ENCODE measurements at places on chromosomes 2 and 18.

GRCh38 chr2:226772389-226773179, 27.0 kb downstream of the IRS1 start:
- DNase-seq = no peak

DNA sequence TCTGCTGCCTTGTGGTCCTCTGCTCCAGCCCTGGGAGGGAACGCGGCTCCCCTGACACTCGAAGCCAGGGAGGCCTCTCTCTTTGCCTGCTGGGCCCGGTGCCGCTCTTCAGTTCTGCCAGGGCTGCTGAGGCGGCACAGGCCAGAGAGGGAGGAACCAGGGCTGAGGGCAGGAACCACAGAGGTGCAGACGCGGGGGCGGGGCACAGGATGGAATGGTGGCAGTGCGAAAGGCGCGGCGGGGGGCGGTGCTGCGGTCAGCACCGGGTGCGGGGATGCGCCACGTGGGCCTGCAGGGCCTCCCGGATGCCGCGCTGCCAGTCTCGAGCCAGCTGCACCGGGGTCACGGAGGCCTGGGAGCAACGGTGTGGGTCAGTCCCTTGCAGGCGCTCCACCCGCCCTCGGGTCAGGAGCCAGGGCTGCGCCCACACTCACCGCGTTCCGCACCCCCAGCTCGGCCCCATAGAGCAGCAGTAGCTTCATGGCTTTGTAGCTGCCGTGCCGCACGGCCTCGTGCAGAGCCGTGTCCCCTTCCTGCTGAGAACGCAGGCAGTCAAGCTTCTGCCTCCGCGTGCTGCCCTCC, 4.4 kb downstream of the ANKRD23 start:
- peak; percentile 75 for DNase-seq

DNA sequence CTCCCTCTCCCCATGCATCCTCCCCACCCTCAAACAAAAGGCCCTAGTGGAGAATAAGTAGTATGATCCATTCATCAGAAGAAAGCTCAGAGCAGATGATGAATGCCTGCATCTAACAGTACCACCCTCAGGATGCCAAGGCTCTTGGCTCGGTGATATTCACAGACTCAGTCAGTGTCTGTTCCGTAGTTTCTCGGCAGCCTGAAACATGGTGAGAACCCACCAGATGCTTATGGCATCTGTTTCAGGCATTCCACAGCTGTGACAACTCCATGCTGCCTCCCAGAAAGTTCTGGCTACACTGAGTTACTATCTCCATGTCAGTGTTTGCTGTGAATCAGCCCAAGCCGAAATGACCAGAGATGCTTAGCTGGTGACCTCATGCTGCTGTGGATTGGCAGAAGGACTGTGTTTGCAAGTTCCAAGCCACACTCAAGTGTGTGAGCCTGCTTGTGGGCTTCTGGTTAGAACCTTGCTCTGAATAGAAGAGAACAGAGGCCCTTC, 83.9 kb downstream of the WDSUB1 start:
- DNase-seq = no peak

- no peak for DNase-seq
Observed at GRCh38 chr2:64698668-64699444, 45.1 kb upstream of the SERTAD2 start.

DNA sequence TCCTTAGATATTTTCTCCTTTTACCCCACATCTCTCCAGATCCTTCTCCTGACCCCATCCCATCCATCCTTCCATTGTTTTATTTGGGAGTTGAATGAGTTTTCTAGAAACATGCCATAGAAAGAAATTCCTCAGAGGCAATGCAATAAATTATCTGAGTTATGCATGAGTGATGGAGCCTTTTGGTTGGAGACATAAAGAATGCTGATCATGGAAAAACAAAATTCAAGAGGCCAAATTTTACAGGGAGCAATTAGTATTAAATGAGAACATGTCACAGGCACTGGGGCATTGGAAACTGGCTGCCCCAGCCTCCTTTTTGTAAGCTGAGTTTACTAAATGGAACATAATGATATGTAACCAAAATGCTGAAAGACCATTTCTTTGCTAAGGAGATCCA, 74.2 kb upstream of the LCLAT1 start:
- DNase-seq = no peak

- DNase-seq = no peak
Observed at GRCh38 chr2:41686156-41686555, 361.7 kb upstream of the PKDCC start.

GRCh38 chr18:58325494-58325893, 281.5 kb downstream of the NEDD4L start:
- no peak for DNase-seq

DNA sequence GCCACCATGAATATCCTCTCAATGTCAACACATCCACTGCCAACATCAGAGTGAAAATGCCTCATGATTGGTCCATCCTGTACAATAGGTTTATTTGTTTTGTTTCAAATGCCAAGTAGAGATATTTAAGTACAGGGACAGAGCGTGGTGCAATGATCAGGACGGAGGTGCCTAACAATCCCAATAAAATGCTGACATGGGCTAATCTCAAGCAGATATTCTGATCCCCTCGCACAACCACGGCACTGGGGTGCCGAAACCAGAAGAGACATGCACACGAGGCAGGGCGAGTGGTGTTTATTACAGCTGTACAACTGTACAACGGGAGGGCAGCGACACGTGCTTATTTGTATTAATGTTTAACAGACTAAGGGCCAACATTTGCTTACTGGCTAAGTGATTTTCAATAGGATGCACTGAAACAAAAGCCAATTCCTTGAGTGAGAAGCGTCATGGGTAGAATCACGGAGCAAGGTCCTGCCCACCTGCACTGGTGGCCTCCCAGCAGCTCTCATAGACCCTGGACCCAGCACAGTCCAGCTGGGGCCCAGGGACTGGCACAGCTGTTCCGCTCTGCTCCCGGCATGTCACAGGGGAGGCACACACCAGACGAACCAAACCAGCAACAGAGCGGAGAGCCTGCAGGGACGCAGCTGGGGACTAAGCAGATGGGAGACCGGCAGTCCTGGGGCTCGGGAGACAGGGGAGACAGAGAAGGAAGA, 101.4 kb downstream of the HDAC4 start:
- DNase-seq = no peak

- no peak for DNase-seq
Observed at GRCh38 chr18:56516789-56517188, 121.6 kb downstream of the TXNL1 start.

DNA sequence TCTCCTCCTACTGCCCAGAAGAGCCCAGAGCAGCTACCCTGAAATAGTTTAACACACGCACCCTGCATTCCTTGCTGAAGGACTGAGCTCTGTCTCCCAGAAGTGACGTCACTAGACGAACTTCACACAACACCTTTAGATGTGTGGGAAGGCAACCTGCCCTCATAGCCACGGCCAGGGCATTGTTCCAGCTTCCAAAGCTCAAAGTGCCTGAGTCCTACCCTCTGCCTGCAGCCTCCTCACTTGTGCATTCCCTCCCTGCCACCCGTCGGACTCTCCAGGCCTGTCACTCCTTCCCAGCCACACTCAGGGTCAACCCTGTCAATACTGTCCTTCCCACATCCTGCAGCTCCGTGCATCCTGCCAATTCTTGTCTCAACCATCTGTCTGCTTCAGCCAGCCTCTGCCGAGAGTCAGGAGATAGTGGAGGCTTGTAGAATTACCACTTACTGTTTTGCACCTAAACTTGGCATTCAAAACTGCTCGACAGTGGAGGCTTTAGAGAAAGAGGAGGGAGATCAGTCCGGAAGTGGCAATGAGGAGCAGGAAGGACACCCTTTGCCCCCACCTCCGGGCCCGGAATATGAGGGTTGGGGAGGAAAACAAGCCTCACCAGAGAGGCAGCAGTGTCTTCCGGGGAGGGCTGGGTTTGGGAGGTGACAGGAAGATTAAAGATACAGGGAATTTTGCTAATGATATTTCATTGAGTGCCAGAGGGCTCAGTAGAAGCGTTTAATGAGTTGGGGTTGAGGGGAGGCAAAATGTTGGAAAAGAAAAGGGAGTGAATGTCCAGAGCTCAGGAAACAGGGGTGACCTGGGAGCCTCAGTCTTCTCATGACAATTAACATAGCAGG, 72.3 kb upstream of the ATG16L1 start:
- DNase-seq = no peak

DNA sequence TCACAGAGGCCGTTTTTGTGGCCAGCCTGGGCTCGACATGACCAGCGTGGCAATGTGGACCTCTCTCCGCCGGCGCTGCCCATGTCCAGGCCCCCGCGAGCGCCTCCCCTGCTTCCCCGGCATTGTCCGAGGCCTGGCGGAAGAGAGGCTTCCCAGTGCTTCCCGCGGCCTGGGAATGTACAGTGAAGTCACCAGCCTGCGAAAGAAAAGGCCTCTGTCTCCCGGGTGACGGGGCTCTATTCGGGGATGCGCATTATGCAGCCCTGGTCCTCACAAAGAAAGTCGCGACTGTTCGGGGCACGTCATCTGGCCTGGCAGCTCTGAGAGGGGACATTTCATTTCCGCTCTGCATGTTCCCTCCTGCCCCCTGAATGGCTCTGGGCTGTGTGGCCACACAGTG, 109.2 kb upstream of the AGAP1 start:
- no peak for DNase-seq

DNA sequence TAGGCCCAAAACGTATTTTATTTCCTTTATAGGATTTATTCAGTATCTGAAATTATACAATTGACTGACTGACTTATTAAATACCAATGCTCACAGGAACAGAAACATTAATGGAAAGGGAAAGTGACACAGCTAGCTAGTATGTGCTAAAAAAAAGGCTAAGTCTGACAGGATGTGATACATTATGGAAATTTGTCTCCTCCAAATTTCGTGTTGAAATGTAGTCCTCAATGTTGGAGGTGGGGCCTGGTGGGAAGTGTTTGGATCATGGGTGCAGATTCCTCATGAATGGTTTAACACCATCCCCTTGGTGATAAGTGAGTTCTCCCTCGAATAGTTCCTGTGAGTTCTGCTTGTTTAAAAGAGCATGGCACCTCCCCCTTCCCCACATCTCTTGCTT, 70.6 kb upstream of the WDR75 start:
- DNase-seq = no peak

DNA sequence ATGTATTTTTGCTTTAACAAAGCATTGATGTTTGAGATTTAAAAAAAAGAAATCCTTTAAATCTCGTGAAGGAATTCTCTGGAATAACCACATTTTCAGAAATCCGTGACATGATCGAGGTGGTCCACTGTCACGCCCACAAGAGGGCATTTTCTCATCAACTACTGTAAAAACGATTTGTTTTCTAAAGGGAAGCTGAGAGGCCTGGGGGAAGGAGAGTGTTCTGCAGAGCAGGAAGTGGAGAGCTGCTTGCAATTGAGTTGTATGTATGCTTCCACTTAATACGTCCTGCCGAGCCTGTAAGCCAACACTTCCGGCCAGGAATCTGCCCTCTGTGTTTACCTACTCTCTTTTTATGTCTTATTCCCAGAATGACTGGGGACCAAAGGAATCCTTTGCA, 19.4 kb downstream of the KLHL29 start:
- DNase-seq = no peak

GRCh38 chr18:66550366-66550765, 53.5 kb downstream of the CDH19 start:
- DNase-seq = no peak

DNA sequence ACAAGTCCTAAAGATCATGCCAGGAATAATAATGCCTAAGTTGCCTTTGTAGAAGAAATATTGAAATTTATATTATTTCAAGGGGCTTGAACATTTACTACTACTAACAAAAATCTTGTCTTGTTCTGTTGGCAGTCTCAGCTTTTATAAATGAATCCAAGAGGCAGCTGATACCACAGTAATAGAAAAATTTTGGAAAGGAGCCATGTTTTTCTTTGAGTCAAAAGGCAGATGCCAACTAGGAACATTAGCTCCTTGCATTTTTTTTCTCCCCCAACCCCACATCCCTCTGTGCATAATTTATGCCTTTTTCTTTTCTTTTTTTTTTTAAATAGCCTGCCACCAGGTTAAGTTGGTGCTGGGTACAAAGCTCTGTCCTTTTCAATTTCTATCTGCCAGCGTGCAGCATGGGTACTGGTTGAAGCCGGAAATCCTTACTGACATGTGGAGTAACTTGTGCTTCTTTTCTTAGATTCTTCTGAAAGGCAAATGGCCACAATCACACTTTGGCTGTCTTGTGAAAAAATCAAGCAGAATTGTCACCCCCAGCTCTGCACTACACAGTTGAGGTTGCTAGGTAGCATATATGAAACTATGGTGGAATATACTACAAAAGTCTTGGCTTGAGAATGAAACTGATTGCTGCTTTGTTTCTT, 98.8 kb downstream of the RHBDD1 start:
- no peak for DNase-seq

DNA sequence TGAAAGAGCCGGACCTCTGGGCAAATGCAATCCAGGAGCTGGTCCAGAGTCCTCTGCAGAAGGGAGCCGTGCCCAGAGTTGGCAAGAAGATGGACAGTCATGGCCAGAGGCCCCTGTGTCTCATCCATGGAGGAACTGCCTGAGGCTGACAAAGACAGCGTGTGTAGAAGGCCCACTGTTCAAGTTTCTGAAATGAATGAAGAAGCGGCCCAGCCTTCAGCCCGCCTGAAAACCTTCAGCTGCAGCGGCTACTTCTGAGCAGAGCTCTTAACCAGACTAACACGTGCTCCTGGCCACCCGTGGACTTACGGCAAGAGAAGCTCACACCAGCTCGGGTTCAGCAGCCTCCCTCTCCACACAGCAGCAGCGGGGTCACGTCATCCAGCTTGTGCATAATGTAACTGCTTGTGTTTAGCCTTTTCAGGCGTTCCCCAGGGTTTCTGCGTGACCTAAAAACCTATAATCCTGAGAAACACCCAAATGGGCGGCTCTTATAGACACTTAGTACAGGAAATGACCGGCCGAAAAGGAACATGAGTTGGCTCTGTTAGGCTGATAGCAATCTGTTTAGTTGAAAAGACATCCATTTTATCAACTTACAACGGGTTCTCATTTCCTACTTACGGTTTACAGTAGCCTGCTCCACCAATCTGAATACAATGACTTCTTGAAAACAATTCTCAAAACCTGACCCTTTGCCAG, at the start of gene FAM124B:
TSS of gene FAM124B (minus strand) at position 467 of the 702 bp plus-strand sequence. CDS start at position 128, 339 bp downstream.
- DNase-seq = peak; percentile 8

DNA sequence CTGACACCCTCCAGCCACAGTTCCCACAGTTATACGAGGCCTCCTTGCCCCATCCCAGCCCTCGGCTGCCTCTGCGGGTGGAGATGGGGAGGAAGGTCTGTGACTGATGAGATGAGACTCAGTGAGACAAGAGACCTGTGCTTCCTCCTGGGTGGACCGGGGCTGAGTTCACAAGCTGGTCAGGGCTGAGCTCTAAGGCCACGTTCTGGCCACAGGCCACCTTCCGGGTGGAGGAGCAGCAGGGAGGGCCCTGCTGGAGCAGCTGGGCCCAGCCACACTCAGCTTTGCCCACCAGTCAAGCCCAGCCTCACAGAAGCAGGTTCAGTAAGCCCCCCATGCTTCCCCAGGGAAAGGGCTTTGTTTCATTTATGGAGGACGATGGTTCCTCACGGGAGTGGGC, 214.7 kb downstream of the ANKRD30B start:
- no peak for DNase-seq
